ENCODE measurements at places on chromosomes 16 and 17.

GRCh38 chr17:28693869-28694268 is 17.8 kb downstream of the PROCA1 start:
- DNase-seq, result no peak

- DNase-seq, result no peak
These were observed 140 bp downstream of the FSCN2 start for GRCh38 chr17:81528384-81528650.

- DNase-seq, result no peak
These were observed 30.2 kb downstream of the SPNS3 start for GRCh38 chr17:4463818-4464476.

GRCh38 chr17:42212382-42212781 is 18.1 kb upstream of the GHDC start:
- DNase-seq, result no peak

DNA sequence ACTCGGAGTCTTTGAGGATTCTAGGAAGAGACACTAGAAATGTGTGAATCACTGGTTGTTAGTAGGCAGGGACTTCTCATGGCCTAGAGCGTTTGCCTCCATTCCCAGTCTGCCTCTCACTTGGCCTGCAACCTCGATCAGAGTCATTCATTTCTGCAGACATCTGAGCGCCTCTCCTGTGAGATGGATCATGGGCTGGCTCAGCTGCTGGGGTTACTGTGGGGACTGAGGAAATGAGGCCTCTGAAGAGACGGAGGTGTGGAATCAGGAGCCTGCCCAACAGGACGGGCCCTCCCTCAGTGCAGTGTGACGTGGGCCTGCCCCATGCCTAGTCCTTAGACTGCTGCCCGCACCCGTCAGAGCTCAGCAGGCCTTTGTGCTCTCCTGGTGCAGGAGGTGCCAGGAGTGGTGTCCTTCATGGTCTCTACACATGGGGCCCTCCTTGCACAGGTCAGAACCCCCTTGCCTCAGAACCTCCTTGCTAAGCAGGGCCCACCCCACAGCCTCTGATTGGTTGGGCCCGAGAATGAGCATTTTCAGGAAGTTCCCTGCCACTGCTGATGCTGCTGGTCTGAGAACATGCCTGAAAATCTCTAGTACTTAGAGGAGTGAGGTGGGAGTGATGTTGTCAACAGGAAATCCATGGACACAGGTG is 99.4 kb downstream of the NPIPB11 start:
- DNase-seq, result no peak

DNA sequence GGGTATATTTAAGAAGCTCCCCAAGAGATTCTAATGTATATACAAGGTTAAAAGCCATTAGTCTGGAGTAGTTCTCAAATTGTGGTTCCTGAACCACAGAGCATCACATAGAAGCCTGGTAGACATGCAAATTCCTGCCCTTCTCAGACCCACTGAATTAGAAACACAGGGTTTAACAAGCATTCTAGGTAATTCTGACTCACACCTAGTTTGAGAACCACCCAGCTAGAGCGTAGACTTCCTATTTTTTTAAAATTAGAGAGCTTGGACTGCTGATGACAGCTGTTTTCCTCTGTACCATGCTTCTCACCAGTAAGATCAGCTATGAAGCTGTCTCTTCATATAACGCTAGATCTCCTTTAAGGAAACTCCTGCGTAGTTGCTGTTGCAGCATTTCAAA is 50.6 kb downstream of the HS3ST3B1 start:
- no peak for DNase-seq

- DNase-seq, result no peak
These were observed 563.9 kb downstream of the TOX3 start for GRCh38 chr16:51982715-51983680.

GRCh38 chr17:16504984-16505383 is 13.0 kb upstream of the LRRC75A start:
- DNase-seq, result no peak
